ENCODE measurements at places on chromosomes 5 and 9. TPM values are rescaled to one million over a fixed set of nuclear protein-coding genes. Genes with fewer than 3 reads are reported as not detected.

The FAM151B gene
- polyA plus RNA-seq, result 3.3 TPM

The C5 gene
- 16.9 TPM for polyA plus RNA-seq

The IFNK gene
- not detected for polyA plus RNA-seq

The HRCT1 gene
- polyA plus RNA-seq, result 3.3 TPM

The PCDHGA2 gene
- 12.8 TPM for polyA plus RNA-seq

The SPATA31E1 gene
- polyA plus RNA-seq, result not detected

The IL13 gene
- not detected for polyA plus RNA-seq

The GPX8 gene
- polyA plus RNA-seq, result 76.0 TPM

The SPATA31D4 gene
- polyA plus RNA-seq, result not detected

The RASEF gene
- 8.6 TPM for polyA plus RNA-seq

The TCERG1 gene
- polyA plus RNA-seq, result 132 TPM

The SV2C gene
- 0.18 TPM for polyA plus RNA-seq

The SPRY4 gene
- polyA plus RNA-seq, result 33.9 TPM

The AIF1L gene
- 384 TPM for polyA plus RNA-seq

The DPH7 gene
- polyA plus RNA-seq, result 36.3 TPM

The WNK2 gene
- 31.1 TPM for polyA plus RNA-seq

The ELOVL7 gene
- 17.4 TPM for polyA plus RNA-seq

The PIP5K1B gene
- 8.5 TPM for polyA plus RNA-seq

The MED27 gene
- polyA plus RNA-seq, result 22.4 TPM

The CER1 gene
- polyA plus RNA-seq, result 1.8 TPM

The ANXA1 gene
- polyA plus RNA-seq, result 40.8 TPM

The LRRC19 gene
- polyA plus RNA-seq, result 0.38 TPM

Measured in left renal pelvis (tissue), 4 donors.